ENCODE measurements at places on chromosomes 2 and 18.

DNA sequence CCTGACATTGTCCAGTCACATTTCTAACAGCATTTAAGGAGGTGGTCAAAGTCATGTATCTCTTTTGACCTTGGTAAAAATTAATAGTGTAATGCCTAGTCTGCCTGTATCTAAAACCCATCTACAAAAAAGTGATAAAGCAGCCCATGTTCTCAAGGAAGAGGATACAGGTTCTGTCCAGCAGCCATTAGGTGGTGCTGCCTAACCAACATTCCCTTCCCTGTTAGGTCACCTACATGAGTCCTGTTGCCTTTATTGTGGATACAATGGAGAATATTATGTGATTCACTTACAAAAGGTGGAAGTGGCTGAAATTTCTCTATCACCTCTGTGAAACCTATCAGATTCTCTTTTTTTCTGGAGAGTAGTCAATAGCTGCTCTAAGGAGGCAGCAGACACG, 52.5 kb downstream of the AQP4 start:
- peak; percentile 76 for DNase-seq

DNA sequence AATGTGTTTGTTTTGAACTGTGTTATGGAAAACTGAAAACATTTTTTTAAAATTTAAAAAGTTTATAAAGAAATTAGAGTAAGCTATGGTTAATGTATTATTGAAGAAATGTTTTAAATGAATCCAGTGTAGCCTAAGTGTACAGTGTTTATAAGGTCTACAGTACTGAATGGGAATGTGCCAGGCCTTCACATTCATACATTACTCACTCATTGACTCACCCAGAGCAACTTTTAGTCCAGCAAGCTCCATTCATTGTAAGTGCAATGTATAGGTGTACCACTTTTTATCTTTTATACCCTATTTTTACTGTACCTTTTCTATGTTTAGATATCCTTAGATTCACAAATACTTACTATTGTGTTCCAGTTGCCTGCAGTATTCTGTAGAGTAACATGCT, 215.1 kb upstream of the THUMPD2 start:
- no peak for DNase-seq

- no peak for DNase-seq
Measured at GRCh38 chr2:168781191-168781817, 21.1 kb upstream of the NOSTRIN start.

DNA sequence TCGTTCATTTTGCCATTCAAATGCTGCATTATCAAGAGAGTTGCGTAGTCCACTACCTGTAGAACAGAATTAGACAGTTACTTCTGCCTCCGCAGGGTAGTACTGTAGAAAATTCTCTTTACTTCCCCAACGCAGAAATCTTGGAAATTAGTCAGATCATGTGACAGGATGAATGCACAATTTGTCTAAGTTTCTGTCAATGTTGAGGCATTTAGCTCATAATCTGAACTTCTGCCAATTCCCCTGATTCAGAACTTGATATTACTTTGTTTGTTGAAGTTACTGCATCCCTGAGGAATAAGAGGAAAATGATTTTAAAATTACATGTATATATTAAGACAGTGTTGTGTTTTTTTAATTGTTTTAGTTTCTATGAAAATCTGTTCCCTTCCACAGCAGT, 83.4 kb downstream of the TTC27 start:
- no peak for DNase-seq

DNA sequence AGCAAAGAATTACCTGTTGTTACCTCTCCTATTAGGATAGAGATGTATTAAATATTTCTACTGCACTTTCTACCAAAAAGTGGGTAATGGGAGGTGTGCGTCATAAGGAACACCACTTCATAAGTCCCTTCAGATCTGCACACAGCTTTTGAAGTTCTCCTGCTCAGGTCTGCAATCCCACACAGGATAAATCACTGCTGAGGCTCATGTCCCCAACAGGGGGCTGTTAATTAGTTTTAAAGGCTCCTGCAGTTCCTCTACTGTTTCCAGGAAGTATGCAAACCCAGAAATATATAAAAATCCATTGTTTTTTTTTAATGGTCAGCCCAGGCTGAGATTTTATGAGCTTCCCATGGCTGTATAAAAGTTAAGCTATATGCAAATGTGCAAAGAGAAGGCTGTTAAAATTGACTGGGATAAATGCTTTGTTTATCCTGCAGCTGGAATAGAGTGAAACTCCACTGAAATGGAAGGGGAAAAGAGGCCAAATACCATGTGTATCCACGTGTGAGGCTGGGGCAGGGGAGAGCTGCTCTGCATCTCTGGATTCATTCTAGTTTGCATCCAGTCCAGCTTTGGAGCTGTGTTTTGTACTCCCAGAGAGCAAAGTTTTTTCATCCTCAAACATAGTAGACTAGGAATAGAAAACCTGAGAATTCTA, 903.7 kb downstream of the TDRD15 start:
- peak; percentile 10 for DNase-seq

GRCh38 chr18:54606835-54607212, 15.8 kb downstream of the DYNAP start:
- DNase-seq = no peak

DNA sequence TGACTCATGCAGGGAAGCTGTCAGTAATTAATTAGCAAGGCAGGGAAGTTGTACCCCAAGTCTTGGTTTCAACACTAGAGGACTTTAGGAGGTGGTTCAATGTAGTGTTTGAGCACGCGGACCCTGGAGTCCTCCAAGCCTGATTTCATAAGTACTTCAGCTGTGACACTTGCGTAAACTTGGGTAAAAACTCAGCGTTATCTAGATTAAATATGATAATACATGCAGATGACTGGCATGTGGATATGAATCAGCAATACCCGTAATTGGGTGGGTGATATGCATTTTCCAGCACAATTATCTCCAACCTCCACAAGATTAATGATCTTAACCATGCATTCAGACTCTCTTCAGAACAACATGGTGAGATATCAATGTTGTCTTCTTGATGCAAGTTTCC, 5.2 kb downstream of the UGT1A7 start:
- no peak for DNase-seq

GRCh38 chr18:21741312-21741561, 645 bp downstream of the MIB1 start:
- DNase-seq = no peak

GRCh38 chr2:5353565-5353964, 338.6 kb upstream of the SOX11 start:
- DNase-seq = no peak

DNA sequence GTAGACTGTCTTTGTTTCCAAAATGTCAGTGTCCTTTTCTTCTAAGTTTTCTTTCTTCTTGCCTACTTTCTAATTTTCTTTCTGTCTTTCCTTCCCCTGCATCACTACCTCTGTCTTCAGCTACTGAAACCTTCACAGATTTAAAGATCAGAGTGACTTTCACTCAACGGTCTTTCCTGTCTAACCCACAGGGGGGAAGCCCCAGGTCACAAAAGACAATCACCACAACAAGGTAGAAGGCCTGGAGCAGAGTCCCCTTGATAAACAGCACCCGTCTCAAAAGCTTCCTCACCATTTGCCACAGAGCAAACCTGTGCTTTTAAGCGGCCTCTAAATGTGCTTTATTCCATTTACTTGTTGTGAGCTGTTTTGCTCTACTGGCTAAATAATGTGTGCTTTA, 665.4 kb downstream of the BCL11A start:
- DNase-seq = peak; percentile 86

- DNase-seq = no peak
Measured at GRCh38 chr2:125870746-125871145, 785.2 kb upstream of the GYPC start.

DNA sequence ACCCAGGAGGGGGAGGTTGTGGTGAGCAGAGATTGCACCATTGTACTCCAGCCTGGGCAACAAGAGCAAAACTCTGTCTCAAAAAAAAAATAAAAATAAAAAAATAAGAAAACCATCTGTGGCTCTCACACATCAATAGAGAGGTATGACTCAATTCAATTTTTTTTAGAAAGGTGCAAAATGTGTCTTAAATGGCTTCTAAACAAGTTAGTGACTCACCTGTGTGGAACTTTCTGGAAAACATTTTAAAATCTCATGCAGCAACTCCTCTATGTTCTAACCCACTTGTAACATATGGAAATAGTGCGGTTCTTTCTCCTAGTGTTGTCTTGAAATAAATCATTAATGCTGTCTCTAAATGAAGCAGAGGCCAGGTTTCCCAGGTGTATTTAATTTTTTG, 10.7 kb upstream of the SULT1C4 start:
- DNase-seq = no peak

GRCh38 chr2:20356042-20356441, 5.4 kb upstream of the PUM2 start:
- no peak for DNase-seq

- DNase-seq = peak; percentile 76
Measured at GRCh38 chr2:210177769-210178168, 6.6 kb upstream of the KANSL1L start.

DNA sequence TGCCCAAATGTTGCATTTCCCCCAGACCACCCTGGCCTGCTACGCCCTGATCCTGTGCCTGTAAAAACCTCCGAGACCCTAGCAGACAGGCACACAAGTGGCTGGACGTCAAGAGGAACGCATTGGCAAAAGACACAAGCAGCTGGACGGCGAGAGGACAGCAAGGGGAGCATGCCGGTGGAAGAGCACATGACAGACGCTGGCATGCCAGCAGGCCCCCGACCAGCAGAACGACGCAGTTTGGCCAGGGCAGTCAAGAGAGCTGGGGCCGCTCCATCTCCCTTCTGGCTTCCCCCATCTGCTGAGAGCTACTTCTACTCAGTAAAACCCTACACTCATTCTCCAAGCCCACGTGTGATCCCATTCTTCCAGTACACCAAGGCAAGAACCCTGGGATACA, 42.1 kb downstream of the SAP130 start:
- no peak for DNase-seq

DNA sequence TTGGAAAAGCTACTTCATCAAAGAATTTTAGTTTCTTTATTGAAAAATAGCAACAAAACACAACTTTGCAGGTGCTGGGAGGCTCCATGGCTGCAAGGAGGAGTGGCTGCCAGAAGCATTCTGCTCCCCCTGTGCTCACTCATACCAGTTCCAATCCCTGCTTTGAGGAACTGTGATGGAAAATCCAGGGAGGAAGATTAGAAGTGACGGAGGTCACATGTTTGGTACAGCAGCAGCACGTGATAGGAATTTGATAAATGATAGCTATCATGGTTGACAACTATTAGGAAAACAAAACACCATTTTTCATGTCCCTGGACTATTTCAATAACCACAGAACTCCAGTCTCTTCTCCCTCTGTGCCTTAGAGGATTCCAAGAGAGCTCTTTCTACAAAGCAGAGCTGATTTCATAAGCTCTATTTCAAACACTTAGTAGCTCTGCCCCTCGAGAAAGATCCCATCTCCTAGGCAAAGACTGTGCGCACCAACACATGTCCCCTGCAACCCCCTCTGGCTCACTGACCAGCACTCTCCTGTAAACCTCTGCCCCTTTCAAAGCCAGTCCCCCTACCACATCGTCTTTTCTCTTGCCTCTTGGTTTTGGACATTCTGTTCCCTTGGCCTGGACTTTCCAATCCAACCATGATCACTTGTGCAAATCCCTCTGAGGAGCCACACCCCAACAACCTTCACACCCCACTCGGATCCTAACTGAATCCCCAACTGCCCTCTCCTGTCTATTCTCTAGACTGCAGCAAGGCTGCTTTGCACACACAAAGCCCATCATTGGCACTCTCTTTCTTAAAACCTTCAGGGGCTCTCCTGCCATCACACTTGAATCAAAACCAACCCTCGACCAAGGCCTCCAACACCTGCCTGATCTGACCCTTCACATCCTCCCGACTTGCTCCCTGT, 352.4 kb upstream of the PKDCC start:
- DNase-seq = no peak

DNA sequence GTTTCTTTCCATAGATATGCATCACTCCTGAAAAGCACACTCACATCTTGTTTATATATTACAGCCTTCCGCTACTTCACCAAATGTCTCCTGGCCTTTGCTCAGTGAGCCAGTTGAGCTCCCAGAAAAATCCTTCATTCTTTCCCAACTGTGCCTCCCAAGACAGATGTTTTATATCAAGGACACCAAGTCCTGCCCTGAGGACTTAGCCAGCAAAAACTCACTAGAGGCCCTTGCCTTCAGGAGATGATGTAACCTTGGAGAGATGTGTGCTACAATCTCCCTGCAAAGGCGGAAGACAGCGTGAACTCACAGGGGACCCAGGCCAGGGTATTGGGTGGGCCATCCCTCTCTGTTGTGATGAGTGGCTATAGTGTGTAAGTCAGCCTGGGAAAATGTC, 86.1 kb upstream of the CTAGE1 start:
- DNase-seq = no peak

- no peak for DNase-seq
Measured at GRCh38 chr2:78754930-78755329, 270.6 kb upstream of the REG3G start.

All from mesendoderm (in vitro differentiated cells).